CD4-positive, alpha-beta T cell treated with Interleukin-6 at 100 ng/mL for 8 hours (primary cell): ENCODE measurements at places on chromosomes 7 and 10.
A peak's percentile ranks its signal among the peaks of the same experiment; 100 is the strongest.

- DNase-seq: no peak
Observed at GRCh38 chr10:36872702-36873393, 252.6 kb upstream of the ANKRD30A start.

DNA sequence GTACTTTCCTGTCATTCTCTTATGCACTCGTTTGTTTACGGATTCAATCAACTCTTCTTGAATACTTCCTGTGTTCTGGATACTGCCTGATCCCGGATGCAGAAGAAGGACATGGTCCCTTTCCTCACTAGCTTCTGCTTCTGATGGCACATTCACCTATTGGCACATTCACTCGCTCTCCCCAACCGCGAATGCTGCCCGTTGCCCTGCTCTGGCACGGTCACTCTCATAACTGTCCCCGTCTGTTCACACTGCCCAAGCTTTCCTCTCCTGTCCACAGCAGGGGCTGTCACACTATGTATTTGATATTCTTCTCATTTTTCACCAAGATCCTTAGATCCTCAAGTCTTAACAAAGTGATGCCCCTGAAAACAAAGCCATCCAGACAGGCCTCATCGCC, 327.4 kb downstream of the PAXIP1 start:
- DNase-seq: no peak

- peak; percentile 99 for DNase-seq
Observed at GRCh38 chr7:108525985-108526767, at the start of gene PNPLA8. Gene PNPLA8 (minus strand): TSS chr7:108526135. CDS start chr7:108515491, 10,644 bp downstream.

GRCh38 chr7:126524967-126525366, 727.8 kb downstream of the GRM8 start:
- no peak for DNase-seq

- DNase-seq: no peak
Observed at GRCh38 chr10:53093878-53094277, 321.3 kb upstream of the MBL2 start.

- DNase-seq: no peak
Observed at GRCh38 chr10:80150172-80150571, 17.6 kb downstream of the PLAC9 start.

DNA sequence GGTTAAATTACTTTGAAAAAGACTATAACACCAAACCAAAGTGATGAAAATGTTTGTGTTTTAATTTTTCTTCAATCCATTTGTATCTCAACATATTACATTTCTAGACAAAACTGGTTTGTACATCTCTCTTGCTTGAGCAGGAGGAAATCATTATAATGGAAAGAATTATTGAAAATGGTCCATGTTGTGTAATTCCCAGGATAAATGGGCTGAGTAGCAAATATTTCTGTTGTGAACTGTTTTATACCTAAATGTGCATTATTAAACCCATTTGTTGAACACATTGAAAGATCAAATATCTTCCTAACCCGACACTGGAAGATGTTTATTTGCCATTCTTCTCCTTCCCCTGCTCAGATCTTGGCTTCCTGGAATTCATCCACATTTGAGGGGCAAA, 14.1 kb upstream of the CDK6 start:
- DNase-seq: no peak

DNA sequence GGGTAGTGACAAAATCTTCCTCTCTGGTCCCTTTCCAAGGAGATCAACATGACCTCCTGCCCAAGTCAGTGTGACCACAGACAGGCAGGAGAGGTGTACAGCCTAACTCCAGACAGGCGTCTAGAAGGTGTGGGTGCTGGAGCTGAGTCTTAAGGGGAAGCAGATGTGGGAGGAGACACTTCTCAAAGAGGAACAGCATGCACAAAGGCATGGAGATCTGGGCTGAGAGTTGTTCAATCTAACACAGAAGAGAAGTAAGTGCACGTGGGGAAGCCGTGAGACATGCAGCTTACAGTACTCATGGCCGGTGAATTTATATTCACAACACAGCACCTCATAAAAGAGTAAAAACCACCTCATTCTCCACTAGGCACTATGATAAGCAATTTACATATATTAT, 23.8 kb upstream of the GSDME start:
- DNase-seq: no peak
